ENCODE measurements at places on chromosomes 7 and 10. TPM values are rescaled to one million over a fixed set of nuclear protein-coding genes. Genes with fewer than 3 reads are reported as not detected.

The FAM171A1 gene
- total RNA-seq: 2.4 TPM

GRCh38 chr7:21980926-21981500, 35.3 kb upstream of the CDCA7L start:
- DNase-seq: no peak

DNA sequence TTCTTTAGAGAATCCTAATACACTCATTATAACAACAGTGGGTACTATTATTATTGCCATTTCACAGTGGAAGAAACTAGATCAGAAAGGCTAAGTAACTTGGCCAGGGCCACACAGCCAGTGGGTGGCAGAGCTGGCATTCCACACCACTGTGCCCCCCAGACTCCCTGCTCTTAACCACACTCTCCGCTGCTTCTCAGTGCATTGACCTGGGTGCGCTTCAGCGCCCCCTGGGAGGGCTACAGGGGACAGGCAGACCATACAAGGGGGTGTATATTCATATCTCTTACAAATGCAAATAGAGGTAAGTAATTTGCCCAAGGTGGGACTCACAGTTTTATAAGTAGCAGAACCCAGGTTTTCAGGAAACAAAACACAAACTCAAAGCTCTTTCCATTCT, 77.0 kb upstream of the NMT2 start:
- no peak for DNase-seq

GRCh38 chr7:1421020-1421790, 38.1 kb downstream of the MICALL2 start:
- DNase-seq: no peak

The RBM20 gene
- 2.2 TPM for total RNA-seq

- no peak for DNase-seq
Measured at GRCh38 chr7:24933298-24933697, 46.7 kb downstream of the OSBPL3 start.

The TAS2R38 gene
- total RNA-seq: 5.1 TPM

The TMEM213 gene
- 4.6 TPM for total RNA-seq

GRCh38 chr7:115068220-115068619, 146.3 kb downstream of the MDFIC start:
- no peak for DNase-seq

GRCh38 chr7:150793569-150794238, 6.5 kb downstream of the TMEM176B start:
- no peak for DNase-seq

The ITGA8 gene
- 1.7 TPM for total RNA-seq

GRCh38 chr10:89085153-89085552, 94.6 kb downstream of the FAS start:
- no peak for DNase-seq

DNA sequence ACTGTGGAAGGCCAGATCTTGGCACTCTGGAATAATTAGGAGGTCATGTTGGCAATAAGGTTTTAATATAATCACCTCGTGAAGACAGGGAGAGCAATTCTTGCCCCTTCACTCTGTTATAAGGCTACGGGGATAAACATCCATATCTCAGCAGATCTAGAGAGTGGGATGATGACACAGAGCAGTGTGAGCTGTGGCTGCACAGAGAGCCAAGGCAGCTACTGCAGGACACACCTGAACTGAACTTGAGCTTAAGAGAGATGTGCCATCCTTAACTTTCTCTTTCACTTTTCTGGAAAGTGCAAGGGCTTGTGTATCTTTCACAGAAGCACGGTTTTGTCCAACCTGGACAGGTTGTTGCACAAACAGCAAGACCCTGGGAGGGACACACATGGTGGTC, 174.7 kb downstream of the GATA3 start:
- DNase-seq: no peak

All from umbilical cord (tissue), 2 donors.